ENCODE measurements at places on chromosomes 7 and 10.

GRCh38 chr10:13809427-13809826 lies 222.7 kb downstream of the PRPF18 start:
- DNase-seq = no peak

DNA sequence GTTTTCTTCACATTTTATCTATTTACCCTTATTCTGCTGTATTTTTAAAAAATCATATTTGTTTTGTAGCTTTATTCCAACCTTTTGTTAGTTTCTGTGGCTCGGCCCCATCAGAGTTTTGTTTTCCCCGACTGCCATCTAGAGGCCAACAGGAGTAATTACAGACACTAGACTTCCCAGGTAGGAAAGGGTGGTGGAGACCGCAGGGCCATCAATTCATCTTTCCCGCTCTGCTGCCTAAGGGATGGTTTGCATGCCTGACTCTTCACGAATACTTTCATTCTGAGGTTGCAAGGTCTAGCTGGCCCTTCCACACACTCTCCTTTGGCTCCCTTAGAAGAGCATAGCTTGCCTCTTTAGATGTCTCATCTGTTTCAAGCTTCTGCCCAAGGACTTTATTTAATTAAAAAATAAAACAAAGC lies 38.3 kb downstream of the LYZL2 start:
- DNase-seq = peak; percentile 57

- no peak for DNase-seq
These were observed 45.2 kb downstream of the NPTX2 start for GRCh38 chr7:98662289-98662688.

- no peak for DNase-seq
These were observed 13.9 kb downstream of the VCL start for GRCh38 chr10:74011770-74012169.

DNA sequence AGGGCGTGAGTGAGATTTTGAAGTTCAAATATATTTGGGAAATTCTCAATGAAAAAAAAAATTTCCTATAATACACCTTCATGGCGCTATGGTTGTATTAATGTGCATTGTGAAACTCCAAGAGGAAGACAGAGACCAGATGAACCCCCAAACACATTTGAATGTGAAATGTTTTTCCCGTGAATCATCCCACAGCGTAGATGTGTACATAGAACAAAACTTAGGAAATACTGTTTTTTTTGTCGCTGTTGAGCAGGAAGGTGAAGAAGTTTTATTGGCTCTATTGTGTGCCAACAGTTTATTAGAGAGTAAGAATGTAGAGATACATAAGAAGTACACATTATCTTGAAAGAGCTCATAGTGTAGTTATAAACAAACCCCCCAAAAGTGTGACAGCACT lies 134.0 kb downstream of the KCND2 start:
- no peak for DNase-seq

DNA sequence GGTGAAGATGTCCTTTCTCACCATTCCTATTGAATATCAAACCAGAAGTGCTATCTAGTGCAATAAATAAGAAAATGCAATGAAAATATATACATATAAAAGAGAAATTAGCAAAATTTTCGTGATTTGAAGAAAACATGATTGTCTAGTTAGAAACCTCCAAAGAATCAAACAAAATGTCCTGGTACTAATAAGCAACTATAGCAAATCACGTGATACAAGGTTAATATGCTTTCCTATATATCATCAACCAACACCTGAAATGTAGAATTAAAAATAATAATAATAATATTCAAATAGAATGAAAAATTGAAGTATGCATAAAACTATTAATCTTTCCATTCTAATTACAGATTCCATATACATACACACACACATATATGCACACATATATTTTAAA lies 183.9 kb upstream of the POM121L12 start:
- no peak for DNase-seq

DNA sequence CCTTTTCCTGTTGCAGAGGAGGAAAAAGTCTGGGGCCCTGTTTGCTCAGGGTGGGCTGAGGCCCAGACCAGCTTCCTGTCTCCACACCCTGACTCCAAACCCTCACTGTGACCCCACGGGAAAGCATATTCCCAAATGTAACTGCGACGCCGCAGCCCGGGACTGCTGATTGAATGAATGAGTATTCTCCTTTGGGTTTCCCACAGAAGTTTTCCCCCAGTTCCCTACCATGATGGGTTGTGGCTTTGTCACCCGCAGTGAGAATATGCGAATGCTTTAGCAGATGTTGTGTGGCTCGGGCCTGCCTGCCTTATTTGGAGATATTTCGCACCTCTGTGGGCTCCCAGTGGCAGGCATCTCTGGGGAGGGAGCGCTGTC lies 50.6 kb downstream of the MGMT start:
- no peak for DNase-seq

DNA sequence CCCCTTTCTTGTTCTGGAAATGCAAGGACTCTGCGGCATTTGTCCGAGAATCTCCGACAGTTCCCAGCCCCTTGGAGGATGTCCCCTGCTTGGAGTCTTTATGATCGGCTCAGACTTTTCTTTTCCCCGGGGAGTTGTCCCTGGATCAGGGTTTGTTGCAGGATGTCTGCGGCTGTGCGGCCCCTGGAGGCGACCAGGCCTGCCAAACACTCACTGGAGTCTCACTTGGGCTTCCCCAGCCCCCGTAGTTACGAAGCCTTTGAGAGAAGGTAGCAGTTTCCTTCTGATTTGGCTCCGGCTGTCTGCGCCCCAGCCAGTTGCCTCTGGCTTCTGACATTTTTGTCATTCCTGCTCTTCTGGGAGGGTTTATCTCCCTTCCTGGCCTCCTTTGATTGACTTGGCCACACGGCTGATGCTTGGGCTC lies 16.1 kb downstream of the COL26A1 start:
- DNase-seq = no peak

DNA sequence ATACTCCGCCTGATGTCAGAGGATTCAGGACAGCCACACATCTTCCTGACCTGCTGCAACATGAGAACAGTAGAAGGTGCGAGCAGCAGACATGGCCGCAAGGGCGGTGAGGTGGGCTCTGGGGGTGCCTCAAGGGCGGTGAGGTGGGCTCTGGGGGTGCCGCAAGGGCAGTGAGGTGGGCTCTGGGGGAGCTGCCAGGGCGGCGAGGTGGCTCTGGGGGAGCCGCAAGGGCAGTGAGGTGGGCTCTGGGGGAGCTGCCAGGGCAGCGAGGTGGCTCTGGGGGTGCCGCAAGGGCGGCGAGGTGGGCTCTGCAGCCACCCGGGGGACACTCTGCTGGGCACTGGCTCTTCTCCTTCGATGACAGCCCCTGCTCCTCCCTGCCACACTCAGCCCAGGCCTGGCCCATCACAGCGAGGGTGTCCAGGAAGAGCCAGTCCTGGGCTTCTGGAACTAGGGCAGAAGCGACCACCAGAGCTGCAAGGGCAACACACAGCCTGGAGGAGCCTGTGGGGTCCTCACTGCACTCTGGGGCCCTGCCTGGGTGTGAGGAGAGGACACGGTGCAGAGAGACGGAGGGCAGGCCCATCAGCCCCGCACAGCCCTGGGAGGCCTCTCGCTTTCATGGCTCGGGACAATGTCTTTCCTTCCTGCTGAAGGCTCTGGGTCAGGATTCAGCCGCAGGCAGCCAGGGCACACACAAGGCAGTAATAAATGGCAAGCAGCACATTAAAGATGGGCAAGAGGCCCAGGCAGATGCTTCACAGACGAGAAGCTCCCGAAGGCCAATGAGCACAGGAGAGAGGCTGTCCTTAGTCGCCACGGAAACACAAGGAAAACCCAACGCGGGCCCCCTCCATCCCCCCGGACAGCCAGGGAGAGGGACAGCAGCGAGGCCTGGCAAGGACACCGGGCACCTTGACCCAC lies 42.5 kb downstream of the STK32C start:
- DNase-seq = no peak

DNA sequence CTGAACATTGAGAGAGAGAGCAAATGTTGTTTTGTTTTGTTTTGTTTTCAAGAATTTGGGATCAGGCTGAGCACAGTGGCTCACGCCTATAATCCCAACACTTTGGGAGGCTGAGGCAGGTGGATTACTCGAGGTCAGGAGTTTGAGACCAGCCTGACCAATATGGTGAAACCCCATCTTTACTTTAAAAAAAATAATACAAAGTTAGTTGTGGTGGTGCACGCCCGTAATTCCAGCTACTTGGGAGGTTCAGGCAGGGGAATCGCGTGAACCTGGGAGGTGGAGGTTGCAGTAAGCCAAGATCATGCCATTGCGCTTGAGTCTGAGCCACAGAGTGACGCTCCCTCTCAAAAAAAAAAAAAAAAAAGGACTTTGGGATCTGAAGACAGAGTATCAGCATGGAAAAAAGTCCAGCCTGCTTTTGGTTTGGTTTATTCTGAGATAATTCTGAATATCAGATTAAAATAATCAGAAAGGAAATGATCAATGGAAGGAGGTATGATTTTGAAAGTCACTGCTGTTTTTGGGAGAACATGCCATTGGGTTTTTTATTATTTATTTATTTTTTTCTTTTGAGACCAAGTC lies 1.9 kb upstream of the ITIH2 start:
- no peak for DNase-seq

DNA sequence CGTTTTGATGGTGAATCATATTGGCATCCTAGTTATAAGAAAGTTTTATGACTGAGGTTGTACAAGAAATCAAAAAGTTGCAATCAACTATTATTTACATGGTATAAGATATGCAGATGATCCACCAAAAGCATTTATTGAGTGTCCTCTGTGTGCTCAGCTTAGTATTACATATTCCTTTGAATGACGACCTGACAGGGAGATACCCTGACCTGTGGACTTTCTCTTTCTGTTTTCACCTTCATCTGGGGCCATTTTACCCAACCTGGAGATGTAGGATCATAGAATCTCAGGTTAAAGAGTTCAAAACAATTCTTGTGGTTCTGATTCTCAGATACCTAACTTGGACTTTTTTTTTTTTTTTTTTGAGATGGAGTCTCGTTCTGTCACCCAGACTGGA lies 269.1 kb upstream of the SORCS1 start:
- no peak for DNase-seq

DNA sequence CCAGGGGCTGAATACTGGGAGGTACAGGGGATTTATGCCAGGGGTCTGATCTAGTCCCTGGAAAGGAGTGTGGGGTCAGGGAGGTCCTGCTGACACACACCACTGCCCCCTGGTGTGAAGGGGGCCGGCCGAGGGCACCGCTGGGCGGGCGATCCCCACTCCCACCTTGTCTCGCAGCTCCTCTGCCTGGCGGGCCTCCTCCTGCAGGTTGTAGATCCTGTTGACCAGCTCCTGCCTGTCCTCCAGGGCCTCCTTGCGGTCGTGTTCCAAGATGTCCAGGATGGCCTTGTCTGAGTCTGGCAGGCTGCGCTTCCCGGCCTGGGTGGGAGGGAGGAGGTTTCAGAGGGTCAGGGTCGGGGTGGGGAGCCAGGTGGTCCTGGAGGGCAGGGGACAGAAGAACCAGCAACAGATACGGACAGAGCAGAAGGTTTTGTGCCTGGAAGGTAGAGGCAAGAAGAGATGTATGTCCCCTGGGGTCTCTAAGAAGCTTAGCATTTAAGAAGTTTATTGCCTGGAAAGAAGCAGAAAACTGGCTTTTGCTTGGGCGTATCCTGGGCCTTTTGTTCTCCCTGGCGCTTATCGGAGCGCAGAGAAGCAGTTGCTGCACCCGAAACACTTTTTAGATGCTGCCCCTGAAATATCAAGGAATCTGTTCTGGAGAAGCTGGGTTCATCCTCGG lies 94.5 kb upstream of the GNA12 start:
- no peak for DNase-seq

GRCh38 chr10:35558276-35558675 lies 46.9 kb upstream of the GJD4 start:
- no peak for DNase-seq

GRCh38 chr7:2063563-2064260 lies 169.0 kb downstream of the MAD1L1 start:
- DNase-seq = no peak

DNA sequence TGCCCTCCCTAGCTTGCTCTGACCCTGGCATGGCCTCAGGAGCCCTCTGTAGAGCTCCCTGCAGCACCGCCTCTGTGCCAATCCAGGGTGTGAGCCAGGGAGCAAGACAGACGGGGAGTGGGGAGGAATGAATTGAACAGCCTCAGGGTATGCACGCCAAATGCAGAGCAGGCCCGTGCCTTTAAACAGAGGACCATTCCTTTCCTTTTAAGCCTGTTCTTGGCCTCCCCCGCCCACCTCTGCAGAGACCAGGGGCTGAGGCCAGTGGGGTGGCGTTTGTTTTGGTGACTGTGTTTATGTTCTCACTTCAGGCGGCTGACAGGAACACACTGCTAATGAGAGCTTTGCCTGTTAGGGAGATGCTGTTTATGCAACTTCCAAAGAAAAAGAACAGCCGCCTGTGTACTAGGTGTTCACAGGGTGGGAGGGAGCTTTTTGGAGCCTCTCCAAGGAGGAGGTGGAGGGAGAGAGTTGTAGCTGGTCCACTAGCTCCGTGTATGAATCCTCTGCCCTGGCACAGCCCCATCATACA lies 528.1 kb upstream of the DPP6 start:
- DNase-seq = no peak

- DNase-seq = no peak
These were observed 169.0 kb upstream of the KIAA1217 start for GRCh38 chr10:24039897-24040296.

GRCh38 chr10:17231788-17232187 lies 3.7 kb downstream of the VIM start:
- no peak for DNase-seq

All from activated CD4-positive, alpha-beta T cell treated with anti-CD3 and anti-CD28 coated beads, Interleukin-2, amount 50 U/mL, for 16 hours (primary cell).